ENCODE measurements at places on chromosomes 4 and X.

- DNase-seq: no peak
Measured at GRCh38 chr4:143270256-143270838, 66.3 kb upstream of the GAB1 start.

- no peak for DNase-seq
Measured at GRCh38 chr4:131427000-131427399, 1722.1 kb upstream of the PCDH10 start.

GRCh38 chr4:115865736-115866135 lies 752.3 kb upstream of the NDST4 start:
- no peak for DNase-seq

DNA sequence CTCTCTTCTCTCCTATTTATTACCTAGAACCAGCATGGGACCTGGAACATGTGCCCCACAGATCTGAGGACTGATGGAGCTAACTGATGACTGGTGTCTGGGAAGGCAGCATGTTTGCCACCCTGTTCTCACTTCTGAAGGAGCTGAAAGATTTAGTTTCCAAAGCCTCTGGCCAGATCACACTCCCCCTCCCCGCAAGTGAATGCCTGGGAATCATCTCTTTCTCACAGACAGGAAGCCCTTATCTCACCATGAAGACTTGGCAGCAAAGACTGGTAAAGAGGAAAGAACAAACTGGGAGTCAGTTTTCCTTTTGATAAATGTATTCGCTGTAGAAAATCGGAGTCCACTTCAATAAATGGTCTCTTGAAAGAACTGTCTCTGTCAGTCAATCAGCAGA lies 21.0 kb upstream of the PCYT1B start:
- DNase-seq: no peak

DNA sequence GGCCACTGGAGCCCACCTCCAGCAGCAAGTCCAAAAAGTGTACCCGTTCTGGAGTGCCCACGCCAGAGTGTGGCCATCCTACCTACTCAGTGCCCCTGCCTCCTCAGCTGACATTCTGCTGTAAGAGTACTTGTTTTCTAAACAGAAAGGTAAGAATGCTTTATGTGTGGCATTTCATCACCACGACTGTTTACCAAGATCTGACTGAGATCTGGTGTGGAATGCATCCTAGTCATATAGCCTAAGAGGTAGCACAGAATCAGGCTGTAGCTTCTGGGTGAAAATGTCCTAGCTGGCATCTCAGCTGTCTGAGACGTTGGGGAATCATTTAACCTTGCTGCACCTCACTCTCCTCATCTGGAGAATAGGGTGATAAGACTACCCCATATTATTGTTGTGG lies 638.7 kb upstream of the TENM3 start:
- DNase-seq: no peak

DNA sequence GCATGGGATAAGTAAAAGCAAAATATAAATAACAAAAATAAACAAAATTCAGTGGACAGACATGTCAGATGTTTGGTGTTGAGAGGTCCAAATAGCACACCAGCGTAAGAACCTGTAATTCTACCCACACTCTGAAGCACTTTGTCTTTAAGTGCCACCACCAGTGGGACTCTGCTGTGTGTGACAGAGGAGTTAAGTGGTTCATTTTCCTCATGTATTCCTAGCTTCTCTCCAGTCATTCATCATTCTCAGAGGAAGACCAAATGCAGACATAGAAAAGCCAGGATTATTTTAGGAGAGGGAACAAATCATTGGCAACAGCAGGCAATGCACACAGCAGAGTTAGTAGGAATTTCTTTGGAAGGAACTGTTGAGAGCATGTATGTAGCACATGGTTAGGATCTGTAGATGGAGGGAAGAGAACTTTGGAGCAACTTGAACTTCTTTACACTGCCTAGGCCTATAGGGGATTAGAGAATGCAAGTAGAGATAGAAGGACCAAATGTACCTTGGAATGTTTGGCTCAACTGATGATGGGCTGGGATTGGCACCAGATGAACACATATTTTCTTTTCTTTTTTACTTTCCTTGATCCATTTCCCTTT lies 43.0 kb upstream of the ARHGAP24 start:
- no peak for DNase-seq

GRCh38 chr4:29320947-29321620 lies 1399.1 kb upstream of the PCDH7 start:
- no peak for DNase-seq

- DNase-seq: no peak
Measured at GRCh38 chr4:126955292-126956183, 677.2 kb upstream of the INTU start.

GRCh38 chr4:25838526-25838925 lies 24.3 kb downstream of the SEL1L3 start:
- DNase-seq: no peak

GRCh38 chrX:149570668-149571067 lies 16.6 kb downstream of the MAGEA9B start:
- no peak for DNase-seq

DNA sequence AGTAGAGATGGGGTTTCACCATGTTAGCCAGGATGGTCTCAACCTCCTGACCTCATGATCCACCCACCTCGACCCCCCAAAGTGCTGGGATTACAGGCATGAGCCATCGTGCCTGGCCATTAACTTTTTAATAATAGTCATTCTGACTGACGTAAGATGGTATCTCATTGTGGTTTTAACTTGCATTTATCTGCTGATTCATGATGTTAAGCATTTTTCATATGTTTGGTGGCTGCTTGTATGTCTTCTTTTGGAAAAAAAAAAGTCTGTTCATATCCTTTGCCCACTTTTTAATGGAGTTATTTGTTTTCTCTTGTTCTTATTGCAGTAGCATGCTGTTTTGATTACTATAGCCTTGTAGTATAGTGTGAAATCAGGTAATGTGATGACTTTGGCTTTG lies 45.8 kb downstream of the ANXA10 start:
- no peak for DNase-seq

DNA sequence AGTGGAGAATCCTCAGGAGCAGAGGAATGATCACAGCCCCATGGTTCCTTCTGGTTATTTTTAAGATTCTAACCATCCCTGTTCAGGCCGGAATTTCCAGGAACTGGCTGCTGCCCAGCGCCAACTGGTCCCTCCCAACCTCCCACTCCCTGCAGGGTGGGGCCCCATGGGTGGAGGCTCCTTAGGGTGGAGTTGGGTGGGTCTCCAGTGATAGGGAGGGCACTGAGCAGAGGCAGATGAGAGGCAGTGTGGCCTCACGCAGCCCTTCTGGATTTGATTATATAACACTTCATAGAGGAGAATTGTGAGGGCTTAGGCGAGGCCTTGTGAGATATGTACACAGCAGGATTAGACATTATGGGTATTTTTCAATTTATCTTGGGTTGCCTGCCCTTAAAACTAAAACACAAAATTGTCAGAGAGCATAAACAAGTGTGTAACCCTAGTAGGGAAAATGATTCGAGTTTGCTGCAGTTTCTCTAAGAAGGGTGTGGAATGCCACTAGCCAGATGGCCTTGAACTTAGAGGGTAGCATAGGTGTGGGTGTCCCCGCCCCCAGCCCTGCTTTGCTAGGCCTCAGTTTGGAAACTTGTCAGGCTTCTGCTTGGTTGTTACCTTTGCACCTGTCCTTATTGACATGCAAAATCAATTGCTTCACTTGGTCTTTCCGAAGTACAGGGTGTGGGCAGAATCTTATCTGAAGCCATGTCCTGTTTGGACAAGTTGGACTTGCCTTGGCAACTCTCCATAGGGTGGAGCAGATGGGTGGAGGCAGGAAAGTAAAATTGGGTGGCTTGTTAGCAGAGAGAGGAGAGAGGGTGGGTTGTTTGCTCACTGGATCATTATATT lies 9.4 kb downstream of the KLF3 start:
- no peak for DNase-seq

DNA sequence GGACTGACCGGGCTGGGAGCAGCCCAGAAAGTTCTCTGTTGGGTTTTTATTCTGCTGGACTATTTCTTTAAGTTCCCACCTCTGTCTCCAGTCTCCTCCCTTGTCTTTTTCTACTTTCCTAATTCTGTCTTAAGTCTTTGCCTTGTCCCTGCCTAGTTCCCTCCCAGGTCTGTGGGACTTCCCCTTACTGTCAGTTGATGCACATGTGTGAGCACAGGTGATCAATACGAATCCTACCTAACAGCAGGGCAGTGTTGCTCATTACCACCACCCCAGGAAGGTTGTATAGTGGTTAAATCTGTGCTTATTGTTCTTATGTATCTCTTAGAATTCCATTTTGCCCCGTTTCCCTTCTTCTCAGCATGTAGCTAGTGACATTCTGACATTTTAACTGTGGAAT lies 62.1 kb downstream of the GALNTL6 start:
- no peak for DNase-seq

GRCh38 chr4:77956917-77957316 lies 94.3 kb downstream of the MRPL1 start:
- DNase-seq: no peak

GRCh38 chrX:139382529-139382928 lies 148.0 kb upstream of the F9 start:
- DNase-seq: no peak

DNA sequence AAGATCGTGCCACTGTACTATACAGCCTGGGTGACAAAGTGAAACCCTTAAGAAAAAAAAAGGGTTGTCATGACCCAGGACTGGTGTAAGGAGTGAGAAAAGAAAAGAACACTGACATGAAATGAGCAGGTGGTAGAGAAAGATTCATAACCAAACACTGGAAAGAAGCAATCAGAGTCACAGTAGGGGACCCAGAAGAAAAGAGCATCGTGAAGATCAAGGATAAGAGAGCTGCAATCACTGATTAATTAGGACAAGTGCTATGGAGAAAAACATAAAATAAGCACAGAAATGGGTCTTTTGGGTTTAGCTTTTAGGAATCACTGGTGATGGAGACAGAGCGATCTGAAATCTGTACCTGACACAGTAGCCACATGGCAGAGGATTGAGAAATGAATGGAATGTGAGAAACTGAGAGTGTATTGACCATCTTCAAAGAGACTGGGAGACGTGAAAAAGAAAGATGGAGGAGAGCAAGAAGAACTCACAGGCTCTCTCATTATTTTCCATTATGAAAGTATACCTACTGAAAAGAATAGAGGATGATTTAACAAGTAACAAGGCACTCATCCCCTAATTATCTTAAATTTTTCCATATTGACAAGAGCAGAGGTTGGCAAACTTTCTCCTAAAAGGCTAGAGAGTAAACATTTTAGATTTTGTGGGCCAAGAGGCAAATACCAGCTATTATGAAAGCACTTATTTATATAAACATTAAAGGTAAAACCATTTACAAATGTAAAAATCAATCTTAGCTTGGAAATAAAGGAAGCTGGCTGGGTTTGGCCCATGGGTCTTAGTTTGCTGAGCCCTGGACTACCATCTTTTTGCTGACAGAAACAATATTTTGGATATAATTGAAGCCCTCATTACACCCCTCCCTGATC lies 7.3 kb downstream of the TMEM154 start:
- no peak for DNase-seq

GRCh38 chr4:37734989-37735388 lies 48.8 kb upstream of the RELL1 start:
- no peak for DNase-seq

- no peak for DNase-seq
Measured at GRCh38 chr4:123390846-123391456, 5.6 kb upstream of the SPRY1 start.

DNA sequence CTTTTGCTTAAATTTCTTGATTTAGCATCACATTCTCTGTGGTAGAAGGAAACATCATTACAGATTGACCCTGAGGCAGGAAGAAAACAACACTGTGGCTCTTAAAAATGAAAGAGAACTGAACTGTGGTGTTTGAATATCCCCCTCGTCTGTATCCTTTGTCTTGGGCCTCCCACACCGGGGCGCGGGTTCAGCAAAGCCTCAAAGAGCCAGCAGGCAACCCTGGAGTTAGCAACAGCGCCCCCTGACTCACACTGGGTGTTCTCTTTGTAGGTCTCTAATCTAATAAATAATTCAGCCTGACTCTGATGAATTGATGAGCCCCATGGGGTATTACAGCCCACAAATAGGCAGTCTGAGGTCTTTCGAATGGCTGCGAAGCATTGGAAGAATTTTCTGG lies 46.1 kb upstream of the CTSO start:
- DNase-seq: no peak

- DNase-seq: no peak
Measured at GRCh38 chr4:29224911-29225310, 1495.3 kb upstream of the PCDH7 start.

DNA sequence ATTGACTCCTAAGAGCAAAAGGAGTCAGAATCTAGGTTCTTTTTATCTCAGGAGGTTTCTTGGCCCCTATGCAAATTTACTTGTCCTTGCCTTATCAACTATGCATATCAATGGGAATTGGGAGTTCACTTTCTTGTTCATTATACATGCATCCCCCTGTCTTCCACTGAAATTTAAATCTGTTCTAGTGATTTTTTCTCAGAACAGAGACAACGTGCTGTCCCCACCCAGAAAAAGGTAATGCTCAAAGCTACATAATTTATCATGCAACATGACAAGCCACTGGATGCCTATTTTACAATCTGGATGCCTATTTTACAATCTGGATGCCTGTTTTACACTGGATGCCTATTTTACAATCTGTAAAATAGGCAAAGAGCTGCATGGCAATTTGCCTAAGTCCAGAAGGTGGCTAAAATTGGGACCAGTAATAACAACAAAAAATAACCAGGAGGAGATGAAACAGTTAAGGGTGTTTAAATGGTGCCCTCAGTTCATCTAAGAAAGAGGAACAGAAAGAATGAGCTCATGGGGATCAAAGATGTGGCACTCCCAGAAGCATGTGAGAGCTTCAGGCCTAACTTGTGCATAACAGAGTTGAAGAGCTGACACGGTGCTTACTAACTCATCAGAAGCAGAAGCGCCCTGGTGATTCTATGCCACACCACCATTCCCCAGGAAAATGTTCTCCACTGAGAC lies 537.8 kb upstream of the BOD1L1 start:
- no peak for DNase-seq

GRCh38 chrX:12080265-12080664 lies 58.0 kb upstream of the FRMPD4 start:
- DNase-seq: no peak

- DNase-seq: no peak
Measured at GRCh38 chrX:39205467-39205866, 404.2 kb downstream of the MID1IP1 start.

- DNase-seq: no peak
Measured at GRCh38 chr4:38207110-38207457, 246.9 kb downstream of the PTTG2 start.

DNA sequence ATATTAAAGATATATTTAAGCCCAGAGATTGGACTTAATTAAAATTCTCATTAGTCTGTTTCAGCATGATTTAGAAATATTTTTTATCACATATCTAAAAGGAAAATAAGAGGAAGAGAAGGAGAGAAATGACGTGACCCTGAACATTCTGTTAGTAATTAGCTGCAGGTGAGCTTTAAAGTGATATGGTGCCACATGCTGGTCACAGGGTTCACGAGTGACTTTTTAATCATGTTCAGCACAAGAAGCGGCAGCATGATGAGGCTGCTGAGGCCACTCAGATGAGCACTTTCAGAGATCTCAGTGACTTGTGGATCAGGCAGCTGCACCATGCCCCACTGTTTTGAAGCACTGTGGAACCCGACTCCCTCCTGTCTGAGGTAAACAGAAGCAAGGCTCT lies 37.9 kb upstream of the NPY2R start:
- no peak for DNase-seq
